ENCODE measurements at places on chromosomes 1 and 21.
A peak's percentile ranks its signal among the peaks of the same experiment; 100 is the strongest.

- DNase-seq = no peak
Measured at GRCh38 chr1:228899421-228899956, 164.2 kb downstream of the RHOU start.

GRCh38 chr1:50978144-50978851 is 8.3 kb downstream of the CDKN2C start:
- peak; percentile 74 for DNase-seq

GRCh38 chr1:212388985-212389716 is 25.5 kb downstream of the PACC1 start:
- DNase-seq = no peak

GRCh38 chr1:162710780-162711465 is 78.7 kb downstream of the DDR2 start:
- DNase-seq = no peak

- peak; percentile 79 for DNase-seq
Measured at GRCh38 chr1:35707601-35708440, 10.9 kb downstream of the C1orf216 start.

- DNase-seq = no peak
Measured at GRCh38 chr1:119294722-119295121, 73.9 kb upstream of the HAO2 start.

Measured in DMS79 treated with DMSO at 0.1 percent for 48 hours (cell line).